Mesenchymal stem cell (in vitro differentiated cells and primary cell): ENCODE measurements at places on chromosomes 4 and X.

- DNase-seq: peak; percentile 15
These were observed 2.0 kb upstream of the ATRX start for GRCh38 chrX:77788050-77788449.

- DNase-seq: no peak
These were observed 175.9 kb downstream of the FBXW7 start for GRCh38 chr4:152360045-152360410.

GRCh38 chr4:22072726-22073125 is 124.2 kb upstream of the KCNIP4 start:
- no peak for DNase-seq

DNA sequence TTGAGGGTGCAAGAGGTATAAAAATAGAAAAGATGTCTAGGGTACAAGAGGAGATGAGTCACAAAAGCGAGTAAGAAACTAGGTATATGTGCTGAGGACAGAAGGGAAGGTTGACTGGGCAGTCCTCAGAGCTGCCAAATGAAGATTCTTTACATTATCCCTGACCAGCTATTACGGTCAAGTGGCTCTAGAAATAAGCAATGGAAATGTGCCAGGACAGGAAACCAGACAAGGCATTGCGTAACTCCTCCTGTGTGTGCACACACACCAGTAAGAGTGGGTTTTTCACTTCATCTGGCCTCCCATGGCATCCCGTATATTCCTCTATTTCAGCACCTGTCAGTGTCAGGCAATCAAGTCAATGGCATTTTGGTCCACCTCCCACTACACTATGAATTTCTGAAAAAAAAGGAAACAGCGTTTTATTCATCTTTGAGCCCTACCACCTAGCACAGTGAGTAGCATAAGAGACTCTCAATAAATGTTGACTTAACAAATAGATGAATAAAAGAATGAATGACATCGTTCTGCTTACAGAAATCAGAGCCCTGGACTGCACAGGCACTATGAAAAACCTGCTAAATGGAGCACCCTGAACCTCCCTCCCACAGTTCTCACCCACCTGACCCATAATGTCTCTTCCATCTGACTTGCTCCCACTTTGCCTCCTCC is 62.6 kb upstream of the KLF3 start:
- DNase-seq: peak; percentile 83

DNA sequence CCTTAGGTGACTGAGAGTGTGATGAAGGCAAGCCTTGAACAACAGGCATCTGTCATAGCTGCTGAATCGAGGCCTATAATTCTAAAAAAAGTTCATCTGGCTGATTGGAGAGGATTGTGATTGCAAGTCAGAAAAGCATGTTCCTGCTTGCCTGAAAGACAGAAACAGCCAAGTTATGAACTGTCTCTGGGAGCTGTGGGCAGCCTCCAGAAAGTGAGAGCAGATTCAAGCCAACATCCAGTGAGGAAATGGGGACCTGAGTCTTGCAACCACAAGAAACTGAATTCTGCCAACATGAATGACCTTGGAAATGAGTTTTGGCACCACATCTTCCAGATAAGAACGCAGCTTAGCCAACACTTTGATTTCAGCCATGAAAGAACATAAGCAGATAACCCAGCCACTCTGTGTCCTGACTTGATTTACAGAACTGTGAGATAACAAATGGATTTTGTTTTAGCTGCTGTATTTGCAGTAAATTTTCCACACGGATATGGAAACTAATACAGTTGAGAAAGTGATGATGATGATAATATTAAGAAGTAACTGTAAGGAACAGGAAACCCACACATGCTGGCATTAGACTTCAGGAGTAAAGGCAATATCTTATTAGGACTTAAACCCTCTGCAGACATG is 240.3 kb upstream of the NDST3 start:
- no peak for DNase-seq

- DNase-seq: no peak
These were observed 46.0 kb upstream of the CLNK start for GRCh38 chr4:10730590-10730989.

DNA sequence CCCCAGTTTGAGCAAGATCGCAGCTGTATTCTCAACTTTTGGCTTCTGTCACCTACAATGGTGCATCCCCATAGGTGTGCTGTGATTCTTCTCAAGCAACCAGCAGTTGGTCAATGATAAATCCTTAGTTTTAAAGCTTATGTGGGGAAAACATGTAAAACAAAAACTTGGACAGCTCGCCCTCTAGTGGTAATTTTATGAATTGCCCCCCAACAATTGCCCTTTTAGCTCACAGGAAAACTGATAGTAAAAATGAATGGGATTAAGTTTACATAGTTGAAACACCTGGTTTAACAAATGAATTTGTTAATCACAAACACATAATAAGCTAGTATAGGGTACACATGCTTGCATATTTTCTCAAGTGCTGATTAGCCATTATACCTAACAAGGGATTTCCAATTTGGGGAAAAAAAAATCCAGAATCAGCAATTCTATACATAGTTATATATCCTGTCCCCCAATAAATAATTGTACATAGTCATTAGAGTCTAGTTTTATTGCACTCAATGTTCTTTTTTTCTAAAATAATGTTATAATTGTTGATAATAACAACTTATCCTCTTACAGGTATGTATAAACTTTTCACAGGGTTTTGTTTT is 30.1 kb downstream of the TEX13A start:
- peak; percentile 32 for DNase-seq

DNA sequence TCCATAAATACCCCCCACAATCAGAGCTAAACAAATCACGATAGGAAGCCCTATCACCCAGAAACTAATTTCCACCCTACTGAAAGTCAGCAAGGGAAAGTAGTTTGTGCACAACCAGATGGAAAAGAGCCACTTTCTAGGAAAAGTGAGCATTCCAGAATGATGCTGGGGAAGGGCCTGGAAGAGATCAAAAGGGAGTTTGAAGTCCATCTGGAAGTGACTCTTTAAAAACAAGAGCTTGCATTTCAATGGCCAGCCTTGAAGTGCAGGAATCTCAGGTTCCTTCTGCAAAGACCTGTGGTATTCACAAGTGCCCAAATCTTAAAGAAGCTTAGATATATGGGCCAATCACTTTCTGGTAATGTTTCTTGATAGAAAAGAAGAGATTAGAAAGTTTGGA is 97.0 kb upstream of the LDB2 start:
- DNase-seq: no peak

- peak; percentile 9 for DNase-seq
These were observed 91.5 kb upstream of the UNC5C start for GRCh38 chr4:95640311-95640710.

GRCh38 chr4:184802697-184803015 is 23.1 kb downstream of the ACSL1 start:
- DNase-seq: peak; percentile 36

DNA sequence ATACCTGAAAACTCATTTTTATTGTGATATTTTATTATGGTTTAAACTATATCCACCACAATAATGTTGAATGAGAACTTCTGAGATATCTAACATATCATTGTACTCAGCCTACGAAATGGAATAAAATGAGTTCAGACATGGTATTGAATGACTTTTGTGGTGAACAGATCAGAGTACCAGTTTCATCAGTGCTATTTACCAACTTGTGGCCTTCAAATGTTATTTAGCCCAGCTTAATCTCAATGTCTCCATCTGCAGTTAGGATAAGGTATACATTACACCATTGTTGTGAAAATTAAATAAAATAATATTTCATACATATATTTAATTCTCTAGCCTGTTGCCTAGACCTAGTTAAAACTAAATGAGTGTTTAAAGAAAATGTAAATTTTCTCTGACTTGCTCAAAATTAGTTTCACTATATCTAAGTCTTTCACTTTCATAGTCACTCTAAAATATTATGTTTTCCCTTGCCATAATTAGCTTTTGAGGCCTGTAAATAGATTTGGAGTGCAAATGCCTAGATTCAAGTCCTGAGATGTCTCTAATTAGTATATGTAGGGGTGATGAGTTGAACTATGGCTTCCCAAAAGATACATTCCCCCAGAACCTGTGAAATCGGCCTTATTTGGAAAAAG is 594.2 kb downstream of the STPG2 start:
- no peak for DNase-seq

DNA sequence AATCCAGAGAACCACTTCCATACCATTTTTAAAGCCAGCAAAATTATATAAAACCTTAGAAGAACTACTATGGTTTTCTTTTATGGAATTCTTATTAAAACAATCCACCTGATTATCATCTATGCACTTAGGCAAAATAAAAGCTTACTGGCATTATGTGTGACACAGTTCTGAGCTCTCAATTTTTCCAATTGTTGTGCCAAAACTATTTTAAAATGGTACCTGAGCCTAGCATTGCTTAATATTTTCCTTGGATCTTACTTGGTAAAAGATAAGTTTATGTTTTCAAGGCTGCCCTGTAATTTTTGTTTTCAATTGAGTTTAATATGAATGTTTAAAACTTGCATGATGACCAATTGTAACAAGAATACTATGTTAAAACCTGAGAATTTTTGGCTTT is 201.3 kb downstream of the MAD2L1 start:
- DNase-seq: no peak

- no peak for DNase-seq
These were observed 103.7 kb upstream of the AADAT start for GRCh38 chr4:170193496-170193895.

GRCh38 chr4:165982934-165983333 is 109.9 kb downstream of the TLL1 start:
- no peak for DNase-seq

GRCh38 chr4:147284256-147284835 is 196.6 kb upstream of the EDNRA start:
- no peak for DNase-seq

DNA sequence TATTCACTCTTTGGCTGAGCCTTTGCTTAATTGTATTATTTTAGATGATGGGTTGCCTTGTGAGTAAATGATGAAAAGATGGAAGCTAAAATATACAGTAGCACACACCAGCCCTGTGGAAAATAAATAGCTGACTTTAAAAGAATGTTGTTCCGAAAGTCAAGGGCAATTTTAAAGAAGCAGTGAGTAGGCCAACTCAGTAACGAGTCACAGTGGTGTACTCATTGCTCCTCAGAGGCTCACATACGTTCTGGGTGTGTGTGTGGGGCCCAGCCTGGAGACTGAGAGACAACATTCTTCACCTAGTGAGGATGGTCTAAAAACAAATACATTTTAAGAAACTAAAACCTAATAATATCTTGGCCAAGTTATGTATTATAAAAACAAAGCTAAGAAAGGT is 640.3 kb downstream of the TRIML1 start:
- DNase-seq: peak; percentile 28

- DNase-seq: peak; percentile 35
These were observed 502.3 kb upstream of the DIAPH2 start for GRCh38 chrX:96182366-96182765.

- DNase-seq: no peak
These were observed 86.5 kb upstream of the KLF3 start for GRCh38 chr4:38577462-38577861.
